Activated CD8-positive, alpha-beta T cell treated with anti-CD3 and anti-CD28 coated beads for 36 hours (primary cell): ENCODE measurements at places on chromosomes 11 and 22.

DNA sequence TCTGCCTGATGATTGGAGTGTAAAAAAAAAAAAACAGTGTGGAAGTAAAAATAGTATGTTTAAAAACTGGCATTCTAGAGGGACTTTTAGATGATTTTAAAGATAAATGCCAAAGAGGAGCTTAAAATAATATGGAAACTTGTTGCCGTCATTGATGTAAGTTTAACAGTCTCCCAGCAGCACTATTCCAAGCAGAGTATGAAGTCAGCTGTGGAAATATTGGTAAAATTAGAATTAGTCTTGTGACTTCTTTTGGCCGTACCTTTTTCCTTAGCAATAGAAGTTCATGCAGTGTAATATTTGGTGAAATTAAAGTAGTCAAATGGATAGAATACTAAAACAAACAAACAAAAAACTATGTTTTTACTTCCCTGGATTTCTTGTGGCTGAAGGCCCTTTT lies 134.9 kb downstream of the METTL15 start:
- DNase-seq, result no peak

DNA sequence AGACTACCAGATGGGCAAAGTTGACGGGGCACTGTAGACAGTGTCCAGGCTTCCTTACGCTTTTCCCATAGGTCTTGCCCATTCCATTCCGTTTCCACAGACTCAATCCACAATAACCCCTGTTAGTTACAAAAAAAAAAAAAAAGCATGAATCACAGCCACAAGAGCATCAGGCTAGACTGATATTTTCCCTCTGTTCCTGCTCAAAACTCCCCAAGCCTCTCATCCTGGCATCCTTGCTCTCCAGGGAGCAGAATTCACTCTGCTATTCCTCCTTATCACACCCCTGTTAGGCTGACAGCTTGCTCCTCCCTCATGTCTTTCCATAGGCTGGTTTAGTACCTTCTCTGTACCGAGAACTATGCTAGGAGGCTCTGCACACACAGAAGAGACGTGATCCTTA lies 42.2 kb downstream of the TMEM123 start:
- no peak for DNase-seq

DNA sequence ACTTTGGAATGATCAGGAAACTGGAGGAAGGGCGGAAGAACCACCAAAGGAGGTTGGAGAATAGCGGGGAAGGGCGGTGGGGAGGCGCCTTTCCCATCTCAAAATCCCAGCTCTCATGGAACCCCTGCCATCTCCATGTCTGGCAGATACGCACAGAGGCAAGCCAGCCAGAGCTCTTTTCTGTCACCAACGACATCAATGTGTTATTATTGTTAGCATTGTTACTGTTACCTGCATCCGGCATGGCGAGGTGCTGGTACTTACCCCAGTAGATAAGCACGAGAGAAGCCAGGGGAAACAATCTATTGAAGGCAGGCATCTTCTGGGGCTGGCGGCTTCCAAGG lies 969 bp downstream of the SCN3B start:
- DNase-seq, result no peak

DNA sequence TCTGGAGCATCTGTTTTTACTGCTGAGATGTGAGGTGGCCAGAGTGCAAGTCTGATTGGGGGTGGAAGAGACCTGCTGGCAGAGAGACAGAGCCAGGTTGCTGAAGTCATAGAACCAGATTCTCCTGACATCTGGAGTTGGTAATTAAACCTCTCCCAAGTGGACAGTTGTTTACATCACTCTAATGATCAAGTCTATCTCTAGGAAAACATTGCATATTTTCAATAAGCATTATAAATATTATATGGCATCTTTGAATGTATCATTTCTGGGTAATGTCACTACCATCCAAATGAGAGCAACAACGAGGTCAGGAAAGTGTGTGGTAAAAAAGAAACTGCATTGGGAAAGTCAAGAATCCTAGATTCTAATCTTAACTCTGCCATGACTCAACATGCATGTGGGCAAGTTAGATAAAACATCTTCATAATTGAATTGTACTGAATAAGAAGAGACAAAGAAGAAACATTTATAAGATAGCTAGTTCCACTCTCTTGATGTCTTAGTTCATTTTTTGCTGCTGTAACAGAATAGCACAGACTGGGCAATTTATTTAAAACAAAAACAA lies 351.2 kb upstream of the API5 start:
- no peak for DNase-seq

DNA sequence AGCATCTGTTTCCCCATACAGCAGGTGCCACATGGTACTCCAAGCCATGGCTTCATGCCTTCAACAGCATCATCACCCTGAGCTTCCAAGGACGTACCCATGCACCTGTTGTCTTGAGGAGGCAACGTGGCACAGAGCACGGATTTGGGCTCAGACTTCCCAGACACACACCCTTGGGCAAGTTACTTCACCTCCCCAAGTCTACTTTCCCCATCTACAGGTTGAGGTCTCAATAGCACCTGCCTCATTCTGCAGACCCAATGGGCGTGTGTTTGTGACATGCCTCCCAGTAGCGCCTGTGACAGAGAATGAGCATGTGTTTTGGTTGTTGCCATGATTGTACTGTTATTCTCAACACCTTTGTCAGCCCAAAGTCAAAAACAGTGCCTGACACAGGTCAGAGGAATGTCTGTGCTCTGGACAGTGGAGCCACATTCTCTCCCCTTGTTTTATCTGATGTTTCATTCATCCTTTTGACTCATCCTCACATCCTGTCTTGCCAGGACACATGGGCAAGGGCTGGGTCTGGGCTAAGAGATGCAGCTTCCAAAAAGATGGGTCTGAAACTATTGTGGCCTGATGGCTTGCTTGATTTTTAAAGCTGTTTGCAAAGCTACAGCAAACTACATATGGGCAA lies 53.4 kb upstream of the CCND1 start:
- DNase-seq, result no peak

DNA sequence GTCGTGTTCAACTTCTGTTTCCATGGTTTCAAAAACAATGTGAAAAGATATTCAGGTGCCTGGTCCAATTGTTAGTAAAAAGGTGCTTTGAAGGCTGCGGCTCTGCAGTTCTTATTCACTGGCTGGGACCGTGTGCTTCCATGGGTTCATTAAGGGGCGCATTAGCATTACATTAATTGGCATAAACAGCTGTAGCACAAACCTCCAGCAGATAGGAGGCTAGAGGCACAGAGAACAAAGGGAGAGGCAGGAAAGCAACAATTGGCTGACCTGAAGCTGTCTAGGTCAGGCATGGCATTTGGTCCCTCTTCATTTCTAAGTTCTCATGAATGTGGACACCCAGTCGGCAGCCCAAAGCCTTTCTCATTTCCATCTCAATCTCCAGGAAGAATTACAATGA lies 16.6 kb downstream of the PAK1 start:
- no peak for DNase-seq

DNA sequence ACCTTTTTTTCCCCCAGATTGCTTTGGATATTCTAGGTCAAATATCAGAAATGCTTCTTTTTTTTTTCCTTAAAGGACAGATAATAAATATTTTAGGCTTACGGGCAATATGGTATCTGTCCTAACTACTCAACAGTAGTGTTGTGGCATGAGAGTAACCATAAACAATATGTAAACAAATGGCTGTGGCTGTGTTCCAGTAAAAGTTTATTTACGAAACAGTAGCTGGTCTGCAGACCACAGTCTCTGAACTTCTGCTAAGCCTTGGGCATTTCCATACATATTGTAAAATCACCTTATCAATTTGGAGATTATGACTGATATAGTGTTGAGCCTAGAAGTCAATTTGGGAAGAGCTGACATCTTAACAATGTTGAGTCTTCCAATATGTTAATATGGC lies 139.0 kb upstream of the PITPNB start:
- DNase-seq, result no peak
